Stimulated activated CD4-positive, alpha-beta T cell treated with anti-CD3 and anti-CD28 coated beads, Interleukin-12 subunit alpha, Interleukin-12 subunit beta, amount 100 ng/mL, for 4 hours (primary cell): ENCODE measurements at places on chromosomes 5 and 9.
A peak's percentile ranks its signal among the peaks of the same experiment; 100 is the strongest.

- no peak for DNase-seq
These were observed 5.6 kb upstream of the HNRNPAB start for GRCh38 chr5:178198706-178199105.

DNA sequence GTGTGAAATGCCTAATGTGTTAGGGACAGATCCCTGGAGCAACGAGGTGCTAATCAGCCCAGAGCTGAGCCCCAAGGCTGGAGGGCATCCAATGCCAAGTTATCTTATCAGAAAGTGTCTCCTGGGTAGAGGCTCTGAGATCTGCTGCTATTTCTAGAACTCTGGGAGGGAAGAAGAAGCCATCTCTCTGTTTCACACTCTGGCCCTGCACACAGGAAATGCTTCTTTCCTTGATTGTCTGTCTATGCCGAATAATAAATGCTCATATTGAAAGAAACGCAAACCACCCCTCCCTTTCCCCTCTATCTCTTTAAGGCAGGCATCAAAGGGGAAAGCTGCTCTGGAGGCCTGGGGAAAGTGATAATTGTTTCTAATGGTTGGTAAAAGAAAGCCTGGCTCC is 166.7 kb downstream of the PAPPA start:
- DNase-seq: no peak

GRCh38 chr5:89095341-89095740 is 212.4 kb upstream of the MEF2C start:
- no peak for DNase-seq

- no peak for DNase-seq
These were observed 1092.6 kb upstream of the CDH6 start for GRCh38 chr5:30100929-30101328.

DNA sequence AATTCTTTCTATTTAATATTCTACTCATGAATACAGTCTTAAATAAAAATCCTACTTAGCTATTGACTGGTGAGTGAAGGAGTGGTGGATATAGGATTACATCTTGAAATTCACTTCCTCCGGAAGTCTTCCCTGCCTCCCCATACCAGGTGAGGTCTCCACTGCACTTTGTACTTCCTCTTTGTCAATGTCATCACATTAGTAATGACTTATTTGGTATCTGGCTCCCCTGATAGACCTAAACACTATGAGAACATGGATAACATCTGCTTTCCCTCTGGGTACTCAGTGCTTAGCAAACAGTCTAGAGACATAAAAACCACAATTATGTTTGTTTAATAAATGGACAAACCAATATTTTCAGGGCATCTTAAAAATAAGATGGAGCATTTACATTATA is 532.1 kb downstream of the PDE4D start:
- DNase-seq: no peak

- DNase-seq: no peak
These were observed 40.4 kb upstream of the HAND1 start for GRCh38 chr5:154518438-154518867.

GRCh38 chr5:176736931-176737745 is 73.2 kb upstream of the UNC5A start:
- DNase-seq: no peak

- DNase-seq: no peak
These were observed 39.2 kb downstream of the FAXDC2 start for GRCh38 chr5:154811239-154811638.

GRCh38 chr9:68941780-68942459 is 72.0 kb downstream of the PRKACG start:
- DNase-seq: no peak

- DNase-seq: no peak
These were observed 33.0 kb upstream of the SLC25A51 start for GRCh38 chr9:37936965-37937364.

DNA sequence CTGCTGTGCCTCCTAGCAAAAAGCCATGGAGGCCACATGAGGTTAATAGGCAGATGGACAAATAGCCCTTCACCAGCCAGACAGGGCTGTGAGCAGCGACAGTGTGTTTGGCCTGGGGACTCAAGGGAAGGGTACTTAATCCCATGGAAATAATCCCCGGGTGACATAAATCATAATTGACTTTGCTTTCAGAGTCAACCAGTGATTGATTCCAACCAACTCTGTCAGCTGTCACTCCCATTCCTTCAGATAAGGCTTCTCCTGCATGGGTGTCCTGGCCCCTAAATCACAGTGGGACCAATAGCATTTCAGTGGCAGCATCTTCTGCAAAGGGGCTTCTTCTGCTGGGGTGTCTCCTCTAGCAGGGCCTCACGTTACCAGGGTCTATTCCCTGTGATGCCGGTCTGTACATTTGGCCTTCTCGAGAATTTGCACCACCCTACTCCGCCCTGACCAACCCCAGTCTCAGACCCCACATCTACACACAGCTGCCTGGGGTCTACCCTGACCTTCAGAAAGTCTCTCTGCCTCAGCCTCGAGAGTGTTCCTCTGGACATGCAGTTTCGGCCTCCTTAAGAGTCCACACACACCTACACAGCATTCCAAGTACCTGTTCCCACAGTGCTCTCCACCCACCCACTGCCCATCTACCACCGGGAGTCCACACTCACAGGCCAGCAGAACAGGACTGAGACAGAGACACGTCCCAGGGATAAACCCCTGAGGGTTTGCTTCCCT is 3.7 kb downstream of the CLTB start:
- no peak for DNase-seq

DNA sequence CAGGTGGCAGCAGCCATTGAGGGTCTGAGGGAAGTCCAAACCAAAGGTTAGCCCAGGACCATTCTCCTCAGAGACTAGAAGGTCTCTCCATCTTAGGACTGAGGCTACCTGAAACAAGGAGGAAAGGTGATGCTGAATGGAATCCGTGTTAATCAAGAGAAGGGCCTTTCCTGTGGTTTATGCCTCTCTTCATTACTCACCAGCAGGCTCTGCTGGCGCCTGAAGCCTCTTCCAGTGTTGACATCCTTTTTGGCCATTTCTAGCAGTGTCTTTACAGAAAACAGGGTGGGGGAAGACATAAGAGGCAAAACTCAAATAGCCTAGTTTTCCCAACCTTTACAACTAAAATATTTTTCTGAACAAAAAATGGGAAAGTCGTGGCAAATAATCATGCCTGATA is 98.0 kb downstream of the ENC1 start:
- no peak for DNase-seq

DNA sequence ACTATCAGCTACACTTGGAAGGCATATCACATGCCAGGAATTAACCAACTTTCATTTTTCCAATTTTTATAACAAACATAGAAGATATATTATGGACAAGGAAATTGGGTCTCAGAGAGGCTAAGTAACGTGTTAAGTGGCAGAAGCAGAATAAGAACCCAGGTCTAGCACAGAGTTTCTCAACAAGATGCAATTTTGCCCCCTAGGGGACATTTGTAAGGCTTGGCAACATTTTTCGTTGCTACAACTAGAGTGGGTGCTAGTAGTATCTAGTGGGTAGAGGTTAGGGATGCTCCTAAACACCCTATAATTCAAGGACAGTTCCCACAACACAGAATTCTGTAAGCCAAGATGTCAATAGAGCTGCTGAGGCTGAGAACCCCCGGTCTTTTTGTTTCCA is 180.6 kb downstream of the SNCAIP start:
- no peak for DNase-seq

DNA sequence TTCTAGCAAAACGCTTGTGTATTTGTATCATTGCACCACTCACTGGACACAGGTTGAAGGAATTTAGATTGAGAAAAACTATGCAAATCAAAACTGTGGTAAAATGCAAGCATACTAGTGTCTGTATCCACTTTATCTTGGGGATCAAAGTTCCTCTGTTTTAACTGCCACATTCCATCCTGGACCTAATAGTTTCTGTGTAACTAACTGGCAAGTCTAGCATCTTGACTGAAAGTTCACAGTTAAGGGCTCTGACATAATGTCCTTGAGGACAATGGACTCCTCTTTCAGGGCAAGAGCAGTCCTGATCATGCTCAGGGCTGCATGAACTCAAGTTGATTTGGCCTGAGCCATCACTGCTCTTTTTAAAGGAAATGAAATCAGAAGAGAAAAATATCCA is 30.7 kb downstream of the NFIB start:
- DNase-seq: no peak

GRCh38 chr5:56607074-56607473 is 208.3 kb upstream of the MAP3K1 start:
- DNase-seq: no peak

- DNase-seq: peak; percentile 54
These were observed 78.9 kb downstream of the SEMA4D start for GRCh38 chr9:89418882-89419640.

GRCh38 chr5:373710-374602 is 52.4 kb downstream of the AHRR start:
- peak; percentile 86 for DNase-seq

DNA sequence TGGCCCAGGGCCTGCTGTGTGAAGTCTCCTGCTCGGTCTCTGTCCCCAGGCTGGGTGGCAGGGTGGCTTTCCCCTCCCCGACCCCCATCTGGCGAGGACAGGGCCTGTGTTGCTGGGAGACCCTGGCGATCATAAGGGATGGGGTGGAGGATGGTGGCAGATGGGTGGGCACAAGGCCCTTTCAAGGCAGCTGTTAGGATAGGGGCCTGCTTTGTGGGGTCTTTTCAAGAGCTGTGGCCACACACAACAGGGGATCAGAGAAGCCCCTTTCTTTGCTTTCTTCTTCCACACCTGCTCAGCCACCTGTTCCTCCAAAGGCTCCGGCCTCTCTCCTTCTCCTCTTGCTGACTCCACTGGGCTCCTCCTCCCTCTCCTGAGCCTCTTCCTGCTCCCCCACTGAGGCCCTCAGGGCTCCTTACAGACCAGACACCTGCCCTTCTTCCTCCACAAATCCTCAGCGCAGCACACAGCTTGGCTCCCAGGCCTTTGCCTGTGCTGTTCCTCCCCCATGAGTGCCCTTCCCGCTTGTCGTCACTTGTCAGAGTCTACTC is 15.0 kb upstream of the NEURL1B start:
- no peak for DNase-seq

DNA sequence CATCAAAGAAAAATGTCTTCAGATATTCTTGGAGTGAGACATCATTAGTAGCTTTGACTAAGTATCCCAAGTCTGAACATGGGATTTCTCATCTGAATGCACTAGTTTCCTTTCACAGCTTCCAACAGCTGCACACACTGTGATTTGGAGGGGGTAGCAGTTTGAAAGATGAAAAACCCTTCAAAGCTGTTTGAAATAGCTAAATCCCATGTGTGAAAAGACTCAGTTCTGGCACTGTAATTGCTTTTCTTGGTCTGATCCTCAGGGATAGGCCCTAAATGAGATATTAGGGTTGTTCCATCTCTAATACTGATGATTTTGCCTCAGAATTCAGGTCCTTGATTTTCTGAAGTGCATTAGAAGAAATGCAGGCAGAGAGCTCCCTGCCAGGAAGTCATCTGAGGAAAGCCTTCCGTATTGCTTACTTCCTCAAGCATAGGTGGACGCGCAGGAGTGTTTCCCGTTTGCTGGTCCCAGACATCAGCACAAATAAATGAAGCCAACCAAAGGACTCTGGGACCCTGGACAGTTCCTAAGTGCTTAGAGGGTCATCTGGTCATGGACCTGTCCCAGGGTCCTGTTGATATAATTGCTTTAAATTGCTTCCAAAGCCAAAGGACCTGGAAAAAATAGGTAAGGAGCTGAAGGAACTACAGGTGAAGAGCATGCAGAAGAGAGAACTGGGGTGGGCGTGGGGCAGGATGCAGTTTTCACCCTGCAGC is 25.6 kb upstream of the FRMPD1 start:
- DNase-seq: no peak
